ENCODE measurements at places on chromosomes 12 and 14.

DNA sequence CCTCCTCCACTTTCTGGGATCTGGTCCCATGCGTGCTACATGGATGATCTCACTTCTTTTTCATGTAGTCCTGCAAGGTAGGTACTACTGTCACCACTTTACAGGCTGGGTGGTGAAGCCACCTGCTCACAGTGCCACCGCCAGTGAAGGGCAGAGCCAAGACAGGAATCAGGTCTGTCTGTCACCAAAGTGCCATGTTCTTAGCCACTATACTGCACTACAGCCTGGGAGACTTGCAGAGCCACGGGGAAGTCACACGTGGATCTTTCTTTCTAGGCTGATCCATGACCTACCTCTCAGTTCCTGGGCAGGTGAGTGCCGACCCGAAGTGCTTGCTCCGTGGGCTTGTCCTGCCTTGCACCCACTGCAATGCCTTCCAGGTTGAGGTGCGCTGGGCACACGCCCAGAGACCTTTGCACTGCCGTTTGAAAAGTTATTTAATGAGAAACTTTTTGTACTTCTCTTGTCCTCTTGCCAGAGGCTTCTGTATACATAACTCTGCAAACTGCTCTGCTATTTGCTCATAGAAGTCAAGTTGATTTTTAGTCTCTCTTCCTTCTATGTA, 19.7 kb upstream of the CLMN start:
- no peak for DNase-seq

- no peak for DNase-seq
Observed at GRCh38 chr12:123805173-123805572, 43.1 kb downstream of the DNAH10 start.

DNA sequence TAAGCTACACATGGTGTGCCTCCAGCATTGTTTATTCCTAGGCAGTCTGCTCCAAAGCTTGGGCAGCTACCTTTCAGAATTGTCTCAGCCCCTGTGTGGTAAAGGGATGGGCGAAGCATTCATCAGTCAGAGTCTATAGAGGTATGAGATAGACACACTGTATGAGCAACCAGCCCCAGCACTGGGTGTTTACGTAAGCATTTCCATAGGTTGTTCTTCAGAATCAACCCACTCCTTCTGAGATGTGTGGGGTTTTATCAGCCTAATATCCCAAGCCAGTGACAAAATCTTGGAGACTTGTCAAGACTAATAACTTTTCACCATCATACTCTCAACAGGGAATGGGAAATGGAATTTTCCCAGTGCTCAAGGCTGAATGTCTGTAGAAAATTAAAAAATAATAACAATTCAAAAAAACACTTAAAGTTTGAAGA, 98.2 kb downstream of the BTG1 start:
- DNase-seq = no peak

DNA sequence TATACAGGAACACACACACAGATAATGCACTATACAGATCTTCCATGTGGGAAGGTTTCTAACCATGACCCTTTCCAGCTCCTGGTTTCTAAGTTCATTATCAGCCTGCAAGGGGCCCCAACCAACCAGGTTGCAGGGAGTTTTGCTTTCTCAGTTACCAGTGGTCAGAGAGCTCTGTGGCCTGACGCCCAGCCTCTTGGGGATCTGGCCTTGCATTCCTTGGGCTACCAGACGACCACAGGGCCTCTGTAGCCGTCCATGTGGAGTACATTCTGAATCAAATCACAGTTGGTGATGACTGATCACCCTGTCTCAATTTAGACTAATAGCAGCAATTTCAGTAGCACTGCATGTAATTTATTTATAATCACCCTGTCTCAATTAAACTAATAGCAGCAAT, 47.5 kb downstream of the PAH start:
- DNase-seq = no peak

GRCh38 chr14:22232933-22233332, 356.1 kb downstream of the DAD1 start:
- DNase-seq = no peak

- DNase-seq = no peak
Observed at GRCh38 chr14:89461256-89461655, 44.2 kb upstream of the FOXN3 start.

GRCh38 chr12:132341318-132342050, 12.1 kb upstream of the GALNT9 start:
- no peak for DNase-seq

Measured in NCI-H187 treated with DMSO at 0.1 percent for 48 hours (cell line).